ENCODE measurements at places on chromosomes 5 and 9.

DNA sequence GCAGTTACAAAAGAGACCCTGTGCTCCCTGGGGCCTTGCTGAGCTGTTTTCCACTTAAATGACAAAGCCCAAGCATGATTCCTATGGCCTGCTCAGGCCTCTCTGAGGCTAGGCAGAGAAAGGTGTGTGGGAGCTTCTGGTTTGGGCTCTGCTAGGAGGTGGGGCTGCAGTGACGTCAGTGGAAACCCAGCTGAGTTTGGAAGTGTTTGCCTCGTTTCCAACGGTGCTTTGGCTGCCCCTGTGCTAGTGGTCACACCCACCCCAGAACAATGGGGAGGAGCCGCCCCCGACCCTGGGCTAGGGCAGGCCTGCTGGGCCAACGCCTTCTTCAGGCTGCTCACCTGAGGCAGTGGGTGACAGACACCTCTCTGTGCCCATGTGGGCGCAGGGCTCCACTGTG is 10.4 kb downstream of the ANGPTL2 start:
- no peak for DNase-seq

DNA sequence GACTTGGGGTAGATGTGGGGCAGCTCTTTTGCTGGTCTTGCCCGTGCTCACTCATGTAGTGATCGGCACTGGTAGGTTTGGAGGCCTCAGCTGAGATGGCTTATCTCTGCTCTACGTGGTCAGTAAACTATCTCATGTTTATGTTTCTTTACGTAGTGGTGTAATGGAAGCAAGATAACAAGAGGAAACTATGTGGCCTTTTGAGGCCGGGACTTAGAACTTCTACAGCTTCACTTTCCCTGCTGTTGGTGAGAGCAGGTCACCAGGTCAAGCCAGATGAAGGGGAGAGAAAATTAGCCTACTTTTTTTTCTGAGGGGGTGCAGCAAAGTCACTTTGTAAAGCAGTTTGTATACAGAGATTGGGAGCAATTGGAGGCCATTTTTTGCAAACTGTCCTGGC is 8.5 kb downstream of the FOCAD start:
- DNase-seq = no peak

- DNase-seq = no peak
These were observed 1227.2 kb upstream of the WWC1 start for GRCh38 chr5:167064198-167064776.

DNA sequence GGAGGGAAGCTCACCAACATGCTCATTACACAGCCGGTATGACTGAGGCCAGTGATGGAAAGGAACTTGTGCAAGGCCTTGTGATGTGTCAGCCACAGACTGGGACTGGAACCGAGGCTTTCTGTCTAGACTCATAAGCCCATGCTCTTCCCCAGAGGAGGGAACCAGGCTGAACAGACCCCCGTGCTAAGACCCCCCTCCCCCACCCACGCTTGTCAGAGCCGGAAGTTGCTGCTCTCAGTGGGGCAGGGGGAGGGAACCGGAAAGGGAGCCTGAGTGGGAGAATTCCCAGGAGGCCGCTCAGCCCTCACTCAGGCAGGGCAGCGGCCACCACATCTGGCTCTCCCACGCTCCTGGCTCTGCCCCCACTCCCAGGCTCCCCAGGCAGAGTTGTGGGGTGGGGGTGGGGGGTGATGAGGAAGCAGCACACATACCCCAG is 4.1 kb upstream of the PDGFRB start:
- DNase-seq = peak; percentile 77

- no peak for DNase-seq
These were observed 183.6 kb downstream of the PTTG1 start for GRCh38 chr5:160605266-160605665.

- no peak for DNase-seq
These were observed 505.8 kb upstream of the ADAMTS16 start for GRCh38 chr5:4634342-4634741.

DNA sequence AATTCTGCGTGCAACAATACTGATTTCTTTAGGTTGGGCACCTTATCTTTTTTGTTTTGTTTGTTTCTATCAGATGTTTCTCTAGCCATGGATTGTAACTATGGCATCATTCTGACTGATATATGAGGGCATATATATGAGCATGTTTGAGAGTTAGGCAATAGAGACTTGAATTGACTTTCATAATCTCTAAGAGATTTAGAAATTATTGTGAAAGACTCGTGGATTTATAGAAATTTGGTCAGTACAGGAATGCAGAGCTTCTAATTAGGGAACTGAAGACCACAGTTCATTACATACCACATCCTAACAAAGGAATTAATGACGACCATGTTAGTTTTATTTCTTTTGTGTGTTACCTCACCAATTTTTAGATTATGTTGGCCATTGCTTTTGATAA is 546.0 kb upstream of the GRAMD2B start:
- DNase-seq = no peak

DNA sequence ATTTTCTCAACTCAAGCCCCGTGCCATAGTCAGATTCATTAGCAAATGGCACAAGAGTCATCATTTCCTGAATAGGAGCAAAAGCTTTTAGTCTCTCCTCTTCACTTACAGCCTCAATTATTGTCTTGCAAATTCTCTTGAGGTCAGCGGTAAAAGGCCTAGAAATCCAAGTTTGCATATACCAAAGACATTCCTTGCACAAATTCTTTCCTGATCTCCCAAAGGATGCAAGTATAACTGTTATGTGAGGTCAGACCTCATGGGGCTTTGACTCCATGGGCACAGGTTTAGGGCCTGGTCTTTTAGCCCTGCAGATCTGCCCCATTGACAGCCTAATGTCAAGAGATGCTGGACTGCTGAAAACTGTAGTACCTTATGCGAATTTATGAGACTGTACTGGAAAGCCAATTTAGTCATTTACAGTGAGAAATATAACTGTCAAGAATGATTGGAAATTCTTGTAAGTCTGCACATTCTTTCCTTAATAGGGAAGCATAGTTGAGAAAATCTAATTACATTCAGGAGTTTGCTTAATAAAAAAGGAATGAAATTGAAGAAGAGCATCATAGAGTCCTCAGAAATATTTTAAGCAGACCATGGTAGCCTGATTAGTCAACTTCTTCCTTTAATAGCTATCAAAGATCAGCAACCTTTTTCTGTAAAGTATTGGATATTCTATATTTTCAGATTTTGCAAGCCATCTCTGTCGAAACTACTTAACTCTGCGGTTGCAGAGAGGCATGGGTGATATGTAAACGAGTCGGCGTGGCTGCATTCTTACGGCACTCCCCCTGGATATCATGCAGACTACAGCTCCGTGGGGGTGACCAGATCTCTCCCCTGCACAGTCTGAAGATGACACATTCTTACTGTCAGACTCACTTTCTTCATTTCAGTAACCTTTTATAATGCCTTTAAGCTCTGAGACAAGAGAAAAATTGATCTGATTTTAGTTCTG is 45.2 kb downstream of the GCNT4 start:
- no peak for DNase-seq

DNA sequence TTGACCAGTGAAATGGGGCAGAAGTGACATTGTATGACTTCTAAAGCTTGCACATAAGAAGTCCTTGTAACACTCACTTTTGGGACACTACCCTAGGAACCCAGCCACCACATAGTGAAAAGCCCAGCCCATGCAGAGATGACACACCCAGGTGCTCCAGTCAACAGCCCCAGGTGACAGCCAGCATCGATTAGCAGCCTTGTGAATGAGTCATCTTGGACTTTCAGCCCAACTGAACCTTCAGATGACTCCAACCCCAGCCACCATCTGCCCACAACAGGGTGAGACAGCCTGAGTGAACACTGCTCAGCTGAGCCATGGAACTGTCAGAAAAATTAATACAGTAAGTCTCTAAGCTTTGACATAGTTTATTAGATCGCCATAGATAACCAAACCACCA is 458.6 kb downstream of the ZSWIM6 start:
- no peak for DNase-seq

- DNase-seq = peak; percentile 15
These were observed 26.6 kb downstream of the MRPL22 start for GRCh38 chr5:154967421-154968024.

DNA sequence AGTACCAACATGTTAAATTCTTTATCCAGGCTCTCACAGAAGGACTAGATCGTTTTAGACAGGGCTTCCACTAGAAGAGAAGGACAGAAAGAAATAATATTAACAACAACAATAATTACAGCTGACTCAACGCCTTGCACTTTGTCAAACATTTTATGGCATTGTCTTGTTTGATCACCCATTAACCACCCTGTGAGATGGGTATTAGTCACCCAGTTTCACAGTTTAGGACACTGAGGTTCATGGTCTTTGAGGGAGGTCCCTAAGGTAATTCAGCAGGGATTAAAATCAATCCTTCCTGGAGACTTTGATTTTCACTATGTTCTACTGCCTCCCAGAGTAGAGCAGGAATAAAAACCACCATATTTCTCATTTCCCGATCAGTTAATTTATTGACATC is 51.4 kb upstream of the BNC2 start:
- no peak for DNase-seq

- DNase-seq = no peak
These were observed 576.7 kb downstream of the PTPRD start for GRCh38 chr9:10036095-10036494.

- DNase-seq = no peak
These were observed 218.0 kb downstream of the PIK3R1 start for GRCh38 chr5:68433526-68433922.

DNA sequence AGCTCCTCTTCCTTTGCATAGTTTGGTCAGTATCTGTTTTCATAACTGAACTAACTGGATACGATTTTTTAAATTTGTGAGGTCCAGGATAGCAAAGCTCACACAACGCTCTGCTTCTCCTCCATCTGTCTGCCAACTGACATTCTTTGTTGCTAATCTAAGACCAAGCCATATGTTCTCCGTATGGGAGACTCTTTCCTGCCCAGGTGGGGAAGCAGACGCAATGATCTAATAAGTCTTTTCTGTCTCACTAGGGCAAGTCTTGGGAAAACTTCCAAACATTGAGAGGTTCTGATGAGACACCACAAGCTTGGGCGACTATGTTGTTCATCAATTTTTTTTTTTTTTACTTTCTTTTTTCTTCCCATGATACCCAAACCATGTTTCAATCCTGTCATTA is 558.5 kb downstream of the EFNA5 start:
- no peak for DNase-seq

DNA sequence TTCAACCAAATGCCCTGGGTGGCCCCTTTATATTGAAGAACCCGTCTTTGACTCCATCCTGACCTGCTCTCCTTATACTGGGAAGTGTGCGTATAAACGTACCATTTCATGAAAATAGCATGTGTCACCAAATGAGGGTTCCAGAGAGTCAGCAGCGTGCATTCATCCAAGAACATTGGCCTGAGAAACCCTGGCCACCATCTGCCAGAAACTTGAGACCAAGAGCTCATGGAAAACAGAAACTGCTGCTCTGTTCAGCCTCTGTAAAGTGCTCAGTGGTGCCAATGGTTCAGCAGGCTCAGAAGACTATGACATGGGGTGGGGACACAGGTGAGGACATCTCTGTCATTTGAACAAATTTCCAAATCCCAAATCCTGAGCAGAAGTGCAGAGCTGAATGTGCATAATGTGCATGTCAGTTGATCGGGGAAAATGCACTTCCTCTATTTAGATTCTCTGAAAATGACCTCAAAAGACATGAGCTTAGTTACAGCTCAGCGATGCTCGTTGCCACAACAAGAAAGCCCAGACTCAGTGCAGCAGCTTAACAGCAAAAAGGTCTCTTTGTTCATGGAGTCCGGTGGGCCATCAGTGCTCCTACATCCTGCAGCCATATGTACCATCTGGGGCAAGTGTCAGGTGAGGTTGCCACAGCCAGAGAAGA is 176.1 kb downstream of the ATPSCKMT start:
- DNase-seq = no peak

DNA sequence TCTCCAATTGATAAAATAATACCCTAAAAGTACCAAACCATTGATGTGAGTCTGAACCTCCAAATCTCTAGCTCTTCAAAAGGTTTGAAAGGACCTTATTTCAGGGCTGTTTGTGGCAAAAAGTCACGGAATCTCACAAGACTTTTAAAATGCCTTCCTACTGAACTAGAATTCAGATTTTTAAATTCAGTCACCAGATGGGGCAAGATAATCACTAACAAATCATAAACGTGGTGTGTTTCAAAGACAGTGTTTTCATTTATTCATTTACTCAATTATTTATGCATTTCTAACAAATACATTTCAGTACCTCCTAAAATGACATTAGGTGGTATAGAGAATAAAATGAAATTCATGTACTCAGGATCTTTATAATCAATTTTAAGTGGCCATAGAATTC is 68.2 kb upstream of the SMC2 start:
- no peak for DNase-seq
